ENCODE measurements at places on chromosomes 12 and 14.

DNA sequence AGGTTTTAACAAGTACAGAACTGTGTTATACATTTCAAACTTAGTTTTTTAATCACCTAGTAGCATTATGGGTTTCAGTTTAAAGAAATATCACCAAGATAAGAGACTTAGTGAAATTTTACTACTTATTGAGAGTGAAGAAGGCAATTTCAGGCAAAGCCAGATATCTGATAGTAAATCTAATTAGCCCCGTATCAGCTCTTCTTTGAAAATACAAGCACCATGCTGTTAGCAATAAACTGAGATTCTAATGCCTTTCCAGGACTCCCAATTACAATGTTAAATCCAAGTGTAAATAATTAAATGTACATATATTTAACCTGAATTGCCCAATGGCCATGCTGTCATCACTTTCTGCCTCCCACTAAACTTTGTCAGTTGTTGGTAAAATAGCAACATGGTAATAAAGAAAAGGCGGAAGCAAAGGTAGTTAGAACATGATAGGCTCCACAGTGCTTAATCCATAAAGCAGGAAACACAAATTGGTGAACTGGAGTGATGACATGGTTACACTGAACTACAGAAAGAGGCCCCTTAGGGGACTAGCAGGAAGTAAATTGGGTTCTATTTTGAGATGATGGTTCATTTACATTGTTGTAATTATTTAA lies 646.1 kb downstream of the C12orf50 start:
- no peak for DNase-seq

DNA sequence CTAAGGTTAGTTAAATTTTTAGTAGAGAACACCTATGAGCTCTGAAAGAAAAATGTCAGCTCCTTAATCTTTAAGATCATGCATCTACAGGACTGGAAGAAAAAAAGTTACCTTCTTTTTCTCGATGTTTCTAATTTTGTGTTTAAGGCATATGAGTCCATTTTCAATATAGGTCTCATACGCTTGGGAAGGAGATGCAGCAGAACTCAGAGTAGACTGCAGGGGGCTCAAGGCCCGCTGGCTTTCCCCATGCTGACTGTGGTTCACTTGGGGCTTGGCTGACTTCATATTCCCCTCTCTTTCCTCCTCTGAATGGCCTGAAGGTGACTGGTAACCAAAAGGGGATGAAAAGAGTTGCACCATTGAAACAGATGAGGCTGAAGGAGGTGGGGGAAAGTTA lies 1.5 kb downstream of the CAPRIN2 start:
- DNase-seq, result no peak

DNA sequence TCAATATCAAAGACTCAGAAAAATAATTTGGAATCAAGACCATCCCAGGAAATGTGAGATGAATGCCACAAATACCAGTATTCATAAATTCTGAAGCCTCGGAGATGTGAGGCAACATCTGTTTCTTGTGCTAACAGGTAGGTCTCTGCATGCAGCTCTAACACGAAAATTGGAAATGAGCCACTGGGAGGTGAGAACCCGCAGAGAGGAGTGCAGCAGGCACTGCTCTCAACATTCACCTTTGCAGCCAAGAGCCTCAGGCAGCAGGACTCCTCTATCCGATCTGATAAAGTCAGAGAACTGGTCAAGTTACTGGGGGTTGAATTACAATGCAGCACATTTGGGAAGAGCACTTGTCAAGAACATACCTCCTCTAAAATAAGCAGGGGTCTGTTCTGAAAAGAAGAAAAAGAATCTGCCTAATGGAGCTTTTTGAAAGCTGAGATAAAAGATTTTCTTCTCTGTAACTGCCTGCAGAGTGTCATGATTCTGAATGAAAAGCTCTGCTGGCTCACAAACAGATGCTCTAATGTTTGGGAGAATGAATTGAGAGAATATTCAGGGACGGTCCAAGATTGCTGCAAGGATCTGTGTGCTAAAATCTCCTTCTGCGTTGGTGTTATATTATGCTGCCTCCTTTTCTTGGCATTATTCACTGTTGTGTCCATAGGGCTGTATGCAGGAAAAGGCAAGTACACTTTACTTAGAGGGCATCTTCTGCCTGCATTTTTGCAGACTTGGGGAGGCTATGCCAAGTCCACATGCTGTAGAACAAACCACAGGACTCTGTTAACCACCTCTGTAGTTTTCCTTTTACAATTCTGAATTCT lies 209.6 kb upstream of the KRR1 start:
- no peak for DNase-seq

GRCh38 chr12:96889273-96889933 lies 17.7 kb upstream of the NEDD1 start:
- no peak for DNase-seq

- no peak for DNase-seq
These were observed 49.8 kb upstream of the SLC24A4 start for GRCh38 chr14:92273166-92273565.

- no peak for DNase-seq
These were observed 225.0 kb downstream of the LRIG3 start for GRCh38 chr12:58695263-58695662.

DNA sequence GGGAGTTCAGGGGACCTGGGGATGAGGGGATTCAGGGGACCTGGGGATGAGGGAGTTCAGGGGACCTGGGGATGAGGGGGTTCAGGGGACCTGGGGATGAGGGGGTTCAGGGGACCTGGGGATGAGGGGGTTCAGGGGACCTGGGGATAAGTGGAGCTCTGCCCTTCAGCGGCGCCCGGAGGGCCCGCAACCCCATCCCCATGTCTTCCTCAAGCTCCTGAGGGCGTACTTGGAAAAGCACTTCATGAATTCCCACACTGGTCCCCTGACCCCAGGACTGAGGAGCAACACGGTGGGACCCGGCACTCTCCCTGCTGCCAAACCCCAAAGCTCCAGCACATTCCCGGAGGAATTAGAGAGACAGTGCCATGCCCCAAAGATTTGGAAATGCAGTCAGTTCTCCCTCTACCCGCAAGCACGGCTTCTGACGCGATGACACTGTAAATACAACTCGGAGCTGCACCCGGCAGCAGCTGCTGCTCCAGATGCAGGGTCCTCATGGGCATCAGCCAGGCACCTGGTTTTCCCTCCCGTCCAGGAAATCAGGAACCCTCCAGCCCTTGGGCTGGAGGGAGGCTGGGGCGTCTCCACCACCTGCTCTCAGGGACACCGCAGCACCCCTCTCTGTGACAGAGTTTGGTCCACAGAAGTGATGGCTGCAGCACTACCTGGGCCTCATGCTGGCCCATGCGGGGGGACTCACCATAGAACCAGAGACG lies 32.8 kb upstream of the C14orf180 start:
- no peak for DNase-seq

DNA sequence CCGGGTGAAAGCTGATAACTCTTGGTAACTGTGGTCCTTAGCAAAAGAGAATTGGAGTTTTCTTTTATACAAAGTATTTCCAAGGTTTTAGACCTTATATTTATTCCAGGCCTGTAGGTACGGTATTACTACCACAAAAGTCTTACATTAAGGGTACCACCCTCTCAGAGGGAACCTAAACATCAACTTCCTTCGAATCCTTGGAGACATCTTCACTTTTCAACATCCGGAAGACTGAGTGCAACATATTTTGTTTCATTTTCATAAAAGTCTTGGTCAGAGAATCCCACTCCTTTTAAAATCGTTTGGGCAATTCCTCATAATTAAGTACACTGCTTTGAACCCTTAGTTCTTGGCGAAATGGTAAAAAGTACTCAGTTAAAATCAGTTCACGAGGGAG lies 1.2 kb downstream of the CNOT2 start:
- no peak for DNase-seq

DNA sequence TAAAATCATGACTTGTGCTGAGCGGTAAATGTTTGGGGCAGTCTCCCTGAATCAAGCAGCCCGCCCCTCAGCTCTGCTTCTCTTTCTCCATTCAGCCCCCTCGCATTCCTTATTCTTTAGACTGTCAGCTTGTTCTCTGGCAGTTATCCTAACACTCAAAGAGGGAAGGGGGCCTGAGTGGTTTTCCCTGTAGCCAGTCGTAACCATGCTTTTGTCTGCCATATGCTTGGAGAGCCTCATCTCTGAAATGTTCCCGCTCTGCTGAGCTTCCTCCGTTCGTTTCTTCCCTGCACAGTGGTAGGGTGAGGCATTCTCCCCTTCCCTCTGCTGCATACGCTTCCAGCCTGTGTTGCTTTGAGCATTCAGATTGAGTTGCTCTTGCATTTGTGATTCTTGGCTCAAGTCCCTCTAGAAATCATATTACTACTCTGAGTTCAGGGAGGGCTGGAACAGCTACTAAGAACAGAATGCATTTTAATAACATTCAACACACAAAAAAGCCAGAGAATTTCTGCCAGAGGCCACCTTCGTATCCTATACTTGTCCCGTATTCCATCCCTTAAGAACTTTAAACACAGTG lies 119.7 kb downstream of the FBXL14 start:
- no peak for DNase-seq

GRCh38 chr14:106843951-106844483 lies 1317.6 kb downstream of the TMEM121 start:
- no peak for DNase-seq

DNA sequence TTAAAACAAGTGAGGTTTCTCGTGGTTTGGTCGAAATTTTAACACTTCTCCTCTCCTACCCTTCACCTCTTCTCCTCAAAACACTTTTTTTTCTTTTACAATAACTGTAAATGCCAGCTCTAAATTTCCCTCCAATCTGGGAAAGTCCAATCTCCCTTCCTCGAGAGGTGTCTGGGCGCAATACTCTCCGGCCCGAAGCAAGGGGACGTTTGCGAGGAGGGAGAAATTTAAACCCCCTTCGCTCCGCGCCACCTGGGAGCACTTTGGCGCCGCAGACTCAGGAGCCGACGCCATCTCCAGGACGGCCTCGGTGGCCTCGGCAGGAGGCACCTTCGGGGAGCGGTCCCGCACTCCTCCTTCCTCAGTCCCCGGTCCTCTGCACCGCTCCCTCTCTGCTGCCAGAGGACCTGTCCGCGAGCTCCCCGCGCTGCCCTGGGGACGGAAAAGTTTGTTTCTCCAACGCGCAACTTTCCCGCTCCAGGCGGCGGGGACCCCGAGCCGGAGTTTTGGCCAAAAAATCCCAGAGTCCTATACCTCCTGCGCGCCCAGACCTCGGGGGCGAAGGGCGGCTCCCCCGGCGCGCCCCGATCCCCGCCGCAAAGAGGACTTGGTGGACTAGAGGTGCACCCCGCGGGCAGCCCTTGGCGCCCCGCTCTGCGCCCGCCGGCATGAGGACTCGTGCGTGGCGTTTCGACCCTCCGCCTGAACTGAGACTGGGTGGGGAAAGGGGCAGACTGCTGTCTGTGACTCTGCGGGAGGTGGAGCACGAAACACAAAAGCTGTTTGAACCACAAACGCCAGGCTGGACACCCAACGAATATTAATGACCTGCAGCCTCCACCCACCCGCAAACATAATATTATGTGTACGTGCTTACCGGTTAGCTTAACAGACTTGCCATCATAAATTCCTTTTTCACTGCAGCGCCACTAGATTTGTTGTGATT lies 95.2 kb upstream of the HMGA2 start:
- no peak for DNase-seq

DNA sequence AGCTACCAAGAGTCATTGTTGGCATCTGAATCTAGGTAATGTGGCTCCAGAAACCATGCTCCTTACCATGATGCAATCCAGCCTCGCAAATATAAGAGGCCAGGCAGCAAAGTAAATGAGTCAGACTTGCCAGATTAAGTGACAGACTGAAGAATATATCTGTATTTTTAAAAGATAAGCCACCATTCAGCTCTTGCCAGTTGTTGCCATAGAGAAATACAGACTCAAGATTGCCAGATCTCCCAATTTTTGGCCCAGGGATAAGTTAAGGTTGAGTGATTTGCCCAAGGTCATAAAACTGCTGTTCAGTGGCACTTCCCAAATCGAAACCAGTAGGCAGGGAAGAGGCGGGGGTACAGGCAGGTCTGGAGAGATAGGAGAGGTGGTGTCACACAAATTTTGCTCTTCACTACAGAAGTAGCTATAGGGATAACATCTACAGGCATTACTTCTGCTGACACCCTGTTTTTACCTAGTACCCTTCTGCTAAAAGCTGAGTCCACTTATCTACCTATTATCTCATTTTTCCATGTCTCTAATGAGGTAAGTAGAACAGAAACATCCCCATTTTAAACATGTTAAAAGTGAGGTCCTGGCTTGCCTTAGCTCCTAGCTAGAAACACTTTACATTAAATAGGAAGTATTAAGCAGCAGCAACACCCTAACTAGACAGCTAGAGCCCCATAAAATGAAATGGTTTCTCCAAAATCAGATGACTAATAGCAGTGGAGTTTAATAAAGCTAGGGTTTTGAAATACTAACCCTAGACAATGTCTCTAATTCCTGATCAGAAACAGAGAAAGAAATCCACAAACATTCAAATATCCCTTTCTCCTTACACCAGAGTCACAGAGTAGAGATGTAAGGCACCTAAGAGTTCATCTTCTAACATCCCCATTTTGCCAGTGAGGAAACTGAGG lies 19.5 kb downstream of the DCAF5 start:
- DNase-seq, result no peak

DNA sequence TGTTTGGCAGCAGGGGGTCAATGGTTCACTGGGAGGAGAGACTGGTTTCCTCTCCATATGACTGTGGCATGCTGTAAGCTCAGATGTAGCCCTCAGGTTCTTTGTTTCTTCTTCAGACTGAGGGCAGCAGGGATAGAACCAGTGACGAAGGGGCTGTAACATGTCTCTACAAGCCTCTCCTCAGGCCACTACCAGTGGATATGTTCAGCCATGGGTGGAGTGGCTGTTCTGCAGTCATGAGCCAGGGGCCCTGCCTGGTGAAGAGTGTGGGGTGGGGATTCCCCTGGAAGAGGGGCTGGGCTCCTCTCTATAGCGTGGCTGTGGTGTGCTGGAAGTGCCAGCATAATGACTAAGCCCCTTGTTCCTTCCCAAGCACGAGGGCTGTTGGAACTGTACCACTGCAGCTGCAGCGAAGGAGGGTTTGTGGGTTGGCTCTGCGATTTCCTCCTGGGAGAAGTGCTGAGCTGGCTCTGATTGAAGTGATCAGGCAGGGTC lies 55.8 kb downstream of the CMAS start:
- no peak for DNase-seq

DNA sequence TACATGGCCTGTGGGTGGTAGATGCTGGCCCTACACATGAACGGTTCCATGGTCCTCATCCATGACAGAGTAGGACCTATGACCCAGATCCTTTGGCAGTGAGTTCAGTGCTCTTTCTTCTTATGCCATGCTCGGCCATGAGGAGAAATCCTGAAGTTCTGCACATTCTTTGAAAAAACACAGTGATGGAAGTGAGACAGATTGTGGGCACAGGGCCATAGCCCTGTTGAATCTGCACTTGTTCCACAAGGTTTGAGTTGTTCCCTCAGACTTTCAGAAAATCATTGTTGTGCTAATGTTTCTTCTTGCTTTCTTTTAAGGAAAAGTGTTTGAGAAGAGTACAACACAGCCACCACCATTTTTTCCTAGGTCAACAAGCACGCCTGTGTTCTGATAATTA lies 180.0 kb downstream of the C12orf75 start:
- DNase-seq, result no peak

GRCh38 chr14:100609941-100610391 lies 22.7 kb upstream of the BEGAIN start:
- no peak for DNase-seq

DNA sequence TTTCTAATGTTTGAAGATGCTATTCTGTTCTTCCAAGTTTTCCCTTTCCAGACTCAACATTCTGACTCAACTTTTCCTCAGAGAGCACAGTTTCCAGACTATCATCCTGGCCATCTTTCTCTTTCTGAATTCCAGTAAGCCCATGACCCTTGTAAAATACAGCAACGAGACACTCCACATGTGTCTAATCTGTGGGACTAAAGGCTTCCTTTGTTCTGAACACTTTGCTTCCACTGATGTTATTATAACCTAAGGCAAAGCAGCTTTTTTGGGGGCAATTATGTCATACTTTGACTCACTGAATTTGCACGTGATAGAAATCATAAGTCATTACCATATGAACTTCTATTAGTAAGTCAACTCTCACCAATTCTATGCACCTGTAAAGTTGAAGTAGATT lies 6.3 kb upstream of the ART4 start:
- no peak for DNase-seq
